ENCODE measurements at places on chromosomes 16 and 17.

DNA sequence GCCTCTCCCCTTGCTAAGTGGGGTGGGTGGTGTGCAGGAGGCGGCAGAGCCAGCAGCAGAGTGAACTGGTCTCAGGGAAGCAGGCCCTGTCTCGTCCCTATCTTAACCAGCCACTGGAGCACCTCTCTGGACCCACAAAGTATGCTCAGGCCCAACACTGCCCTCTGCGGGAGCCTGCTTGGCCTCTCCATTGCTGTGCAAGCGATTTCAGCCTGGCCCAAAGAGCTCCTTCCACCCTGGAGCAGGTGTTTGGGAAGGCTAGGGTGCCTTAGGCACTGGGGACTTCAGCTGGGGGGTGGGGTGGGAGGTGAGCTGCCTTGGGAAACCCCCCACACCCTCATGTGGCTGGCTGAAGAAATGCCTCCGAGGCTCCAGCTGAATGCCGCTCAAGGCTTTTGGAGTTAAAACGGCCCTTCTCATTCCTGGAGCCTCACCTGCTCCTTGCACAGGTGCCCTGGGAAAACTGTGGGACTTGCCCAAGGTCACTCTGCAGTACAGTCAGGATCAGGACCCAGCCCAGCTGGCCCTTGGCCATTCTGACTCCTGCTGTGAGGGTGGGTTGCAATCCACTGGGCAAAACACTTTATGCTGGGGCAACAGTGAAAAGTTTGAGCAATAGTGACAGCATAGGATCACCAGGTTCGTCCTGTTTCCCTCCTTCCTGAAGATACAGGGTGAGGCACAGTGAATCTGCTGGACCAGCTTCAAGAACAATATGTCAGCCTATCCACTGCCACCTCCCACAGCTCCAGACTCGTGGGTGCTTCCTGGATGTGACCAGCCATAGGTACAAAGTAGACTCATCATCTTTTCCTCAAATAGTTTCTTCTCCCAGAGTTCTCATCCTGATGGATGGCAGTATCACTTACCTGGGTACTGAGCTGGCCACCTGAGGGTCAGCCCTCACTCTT lies 5.9 kb upstream of the UBE2O start:
- no peak for DNase-seq

GRCh38 chr17:5416901-5417300 lies 2.6 kb downstream of the NUP88 start:
- DNase-seq = no peak

DNA sequence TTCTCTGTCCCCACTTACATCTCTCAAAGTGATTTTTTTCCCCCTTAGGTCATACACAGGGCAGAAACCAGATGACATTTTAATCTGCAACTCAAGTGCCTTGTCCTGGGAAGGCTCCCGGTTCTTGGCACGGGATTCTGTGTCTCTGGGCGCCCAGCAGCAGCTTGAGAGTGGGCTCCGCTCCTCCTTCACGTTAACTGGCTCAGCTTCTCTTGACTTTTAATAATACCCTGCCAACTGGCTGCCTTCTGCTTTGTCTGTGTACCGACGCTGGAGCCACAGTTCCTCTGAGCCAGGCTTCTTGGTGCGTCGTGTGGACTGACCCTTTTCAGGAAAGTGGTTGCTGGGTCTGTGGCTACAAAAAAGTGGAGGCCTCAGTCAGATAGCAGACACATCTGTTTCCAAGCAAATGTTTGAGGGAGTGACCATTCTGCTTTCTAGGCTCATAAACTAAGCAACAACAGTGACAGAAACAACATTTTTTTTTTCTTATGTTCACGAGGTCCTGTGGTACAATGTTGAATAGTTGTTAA lies 64.9 kb downstream of the IRF8 start:
- DNase-seq = no peak

DNA sequence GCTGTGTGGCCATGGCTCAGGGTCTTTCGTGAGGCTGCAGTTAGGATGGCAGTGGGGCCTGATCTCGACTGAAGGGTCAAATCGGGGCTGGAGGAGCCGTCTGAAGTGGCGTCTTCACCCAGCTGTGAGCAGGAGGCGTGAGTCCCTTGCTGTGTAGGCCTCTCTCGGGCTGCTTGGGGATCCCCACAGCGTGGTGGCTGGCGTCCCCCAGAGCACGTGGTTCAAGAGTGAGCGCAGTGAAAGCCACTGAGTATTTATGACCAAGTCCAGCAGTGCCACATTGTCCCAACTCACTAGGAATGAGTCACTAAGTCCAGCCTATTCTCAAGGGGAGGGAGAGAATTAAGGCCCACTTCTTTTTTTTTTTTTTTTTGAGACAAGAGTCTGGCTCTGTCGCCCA lies 11.7 kb upstream of the TCF25 start:
- DNase-seq = no peak

DNA sequence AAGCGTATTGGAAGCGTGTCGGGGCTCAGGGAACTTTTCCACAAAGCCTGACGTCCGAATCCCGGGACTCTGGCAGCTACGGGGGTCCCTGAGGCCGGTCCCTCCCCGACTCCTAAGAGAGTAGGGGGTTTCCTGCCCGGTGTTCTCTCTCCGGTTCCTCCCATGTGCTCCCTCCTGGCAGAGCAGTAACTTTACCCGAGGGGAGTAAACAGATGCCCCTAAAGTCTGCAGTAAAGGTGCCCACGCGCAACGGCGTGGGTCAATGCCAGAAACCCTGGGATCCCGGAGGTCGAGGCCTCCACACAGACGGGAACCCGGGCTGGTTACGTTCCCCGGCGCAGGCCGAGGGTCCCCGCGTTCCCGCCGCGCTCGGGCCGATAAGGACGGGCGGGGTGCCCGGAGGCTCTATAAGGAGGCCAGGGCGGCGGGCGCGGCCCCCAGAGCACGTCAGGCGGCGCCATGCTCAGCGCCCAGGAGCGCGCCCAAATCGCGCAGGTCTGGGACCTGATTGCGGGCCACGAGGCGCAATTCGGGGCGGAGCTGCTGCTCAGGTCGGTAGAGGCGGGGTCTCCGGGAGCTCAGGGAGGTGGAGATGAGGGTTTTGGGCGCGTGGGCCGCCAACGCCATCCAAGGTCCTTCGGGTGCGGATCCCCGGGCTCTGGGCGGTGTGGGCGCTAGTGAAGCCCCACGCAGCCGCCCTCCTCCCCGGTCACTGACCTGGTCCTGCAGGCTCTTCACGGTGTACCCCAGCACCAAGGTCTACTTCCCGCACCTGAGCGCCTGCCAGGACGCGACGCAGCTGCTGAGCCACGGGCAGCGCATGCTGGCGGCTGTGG lies at the start of gene HBM:
TSS of gene HBM (plus strand) at position 440 of the 836 bp plus-strand sequence. CDS start at position 460, 20 bp downstream.
- DNase-seq = no peak

DNA sequence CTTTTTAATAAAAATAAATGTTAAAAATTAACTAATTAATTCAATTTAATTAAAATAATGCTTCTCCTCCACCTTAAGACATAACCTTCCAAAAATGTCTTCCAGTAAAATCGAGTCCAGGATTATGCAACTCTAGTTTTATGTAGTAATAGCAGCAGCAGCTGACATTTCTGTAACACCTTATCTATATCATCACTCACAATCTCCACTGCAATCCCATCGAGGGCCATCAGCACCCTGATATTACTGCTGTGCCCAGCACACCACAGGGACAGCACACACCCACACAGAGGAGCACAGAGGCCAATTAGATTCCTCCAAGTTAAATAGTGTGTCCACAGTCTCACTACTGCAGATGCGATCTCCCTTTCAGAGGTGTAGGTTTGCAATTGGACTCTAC lies 2.9 kb downstream of the RPH3AL start:
- no peak for DNase-seq

- DNase-seq = no peak
These were observed 56.7 kb downstream of the TBX4 start for GRCh38 chr17:61508912-61509311.

DNA sequence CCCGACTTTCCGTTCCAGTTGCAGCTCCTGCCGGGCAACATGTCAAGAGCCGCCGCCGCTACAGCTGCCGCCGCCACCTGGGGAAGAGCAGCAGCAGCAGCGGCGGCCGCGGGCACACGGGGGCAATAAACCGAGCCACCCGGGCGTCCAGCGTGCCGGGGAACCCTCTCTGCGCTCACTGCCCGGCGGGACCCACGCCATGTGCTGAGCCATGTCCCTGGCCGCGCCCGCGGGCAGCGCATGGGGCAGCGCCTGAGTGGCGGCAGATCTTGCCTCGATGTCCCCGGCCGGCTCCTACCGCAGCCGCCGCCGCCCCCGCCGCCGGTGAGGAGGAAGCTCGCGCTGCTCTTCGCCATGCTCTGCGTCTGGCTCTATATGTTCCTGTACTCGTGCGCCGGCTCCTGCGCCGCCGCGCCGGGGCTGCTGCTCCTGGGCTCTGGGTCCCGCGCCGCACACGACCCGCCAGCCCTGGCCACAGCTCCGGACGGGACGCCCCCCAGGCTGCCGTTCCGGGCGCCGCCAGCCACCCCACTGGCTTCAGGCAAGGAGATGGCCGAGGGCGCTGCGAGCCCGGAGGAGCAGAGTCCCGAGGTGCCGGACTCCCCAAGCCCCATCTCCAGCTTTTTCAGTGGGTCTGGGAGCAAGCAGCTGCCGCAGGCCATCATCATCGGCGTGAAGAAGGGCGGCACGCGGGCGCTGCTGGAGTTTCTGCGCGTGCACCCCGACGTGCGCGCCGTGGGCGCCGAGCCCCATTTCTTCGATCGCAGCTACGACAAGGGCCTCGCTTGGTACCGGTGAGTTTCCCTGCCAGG lies 604 bp downstream of the HS3ST3B1 start:
- no peak for DNase-seq

- no peak for DNase-seq
These were observed 57.6 kb upstream of the IRX5 start for GRCh38 chr16:54873071-54873470.

DNA sequence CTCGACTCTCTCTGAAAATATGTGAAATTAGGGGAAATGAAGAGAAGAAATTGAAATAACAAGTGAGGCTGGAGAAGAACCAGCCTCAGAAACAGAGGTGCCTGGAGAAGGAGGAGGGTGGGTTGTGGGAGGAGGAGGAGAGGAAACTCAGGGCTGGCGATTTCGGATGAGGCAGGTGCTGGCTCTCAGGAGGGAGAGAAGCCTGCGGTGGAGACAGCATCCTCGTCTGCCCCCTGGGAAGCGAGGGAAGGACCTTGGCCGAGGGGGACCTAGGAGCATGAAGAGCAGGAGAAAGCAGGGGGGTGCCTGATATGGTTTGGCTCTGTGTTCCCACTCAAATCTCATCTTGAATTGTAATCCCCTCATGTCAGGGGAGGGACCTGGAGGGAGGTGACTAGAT lies 264.7 kb upstream of the TNRC6C start:
- DNase-seq = no peak

DNA sequence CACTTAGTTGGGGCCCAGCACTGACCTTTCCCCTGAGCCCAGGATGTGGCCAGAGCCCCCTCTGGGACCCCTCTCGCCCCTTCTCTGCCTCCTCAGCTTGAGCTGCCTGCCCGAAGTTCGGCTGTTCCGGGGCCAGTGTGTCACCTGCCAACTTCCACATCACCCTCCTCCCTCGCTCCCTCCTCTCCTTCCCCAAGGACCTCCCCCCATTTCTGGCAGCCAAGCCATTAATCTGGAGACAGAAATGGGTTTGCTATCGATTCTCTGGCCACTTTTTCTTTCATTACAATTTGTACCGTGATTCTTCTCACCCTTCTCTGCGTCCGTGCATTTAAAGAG lies 8.8 kb upstream of the ADAM11 start:
- no peak for DNase-seq

- no peak for DNase-seq
These were observed 156.2 kb downstream of the CYB561 start for GRCh38 chr17:63289931-63290330.

DNA sequence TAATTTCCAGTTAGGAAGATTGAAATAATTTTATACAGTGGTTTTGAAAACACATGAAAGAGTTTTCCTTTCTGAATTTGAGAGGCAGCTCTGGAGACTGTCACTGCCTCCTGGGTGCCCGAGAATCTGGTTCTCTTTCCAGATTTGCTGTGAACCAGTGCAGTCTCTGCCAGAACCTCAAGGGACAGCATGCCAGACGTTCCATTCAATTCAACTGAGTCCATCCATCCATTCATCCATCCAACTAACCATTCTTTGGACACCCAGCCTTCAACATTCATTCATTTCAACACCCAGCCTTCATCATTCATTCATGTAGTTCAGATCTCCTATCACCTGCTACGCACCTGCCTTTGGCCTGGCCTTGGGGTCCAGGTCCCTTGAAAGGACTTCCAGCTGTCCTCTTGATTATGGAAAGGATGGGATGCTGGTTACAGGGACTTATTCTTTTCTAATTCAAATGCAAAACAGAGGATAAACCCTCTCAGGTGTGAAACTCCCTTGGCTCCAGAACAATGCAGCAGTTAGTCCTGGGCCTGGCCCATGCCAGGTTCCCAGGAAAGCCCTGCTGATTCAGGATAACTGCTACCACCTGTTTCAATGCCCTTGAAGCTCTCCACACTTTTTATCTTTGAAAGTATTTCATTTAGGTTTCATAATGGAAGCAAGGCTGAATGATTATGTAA lies 68.7 kb downstream of the WSCD1 start:
- no peak for DNase-seq

DNA sequence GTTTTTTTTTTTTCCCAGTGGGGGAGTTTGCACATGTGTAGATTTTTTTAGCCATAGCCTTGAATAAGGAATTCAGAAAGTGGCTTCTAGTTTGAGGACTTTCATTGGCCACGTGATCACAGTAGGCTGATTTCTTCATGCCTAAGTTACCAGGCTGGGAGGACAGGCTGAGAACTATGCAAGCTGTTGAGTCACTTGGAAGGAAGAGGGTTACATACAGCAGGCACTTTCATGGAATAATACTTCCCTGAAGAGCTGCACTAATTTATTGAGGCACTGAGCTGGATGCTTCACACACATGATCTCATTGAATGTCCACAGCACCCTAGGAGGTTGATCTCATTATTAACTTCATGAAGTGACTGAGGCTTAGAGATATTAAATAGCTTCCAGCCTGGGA lies 22.8 kb downstream of the PRKCB start:
- DNase-seq = no peak

DNA sequence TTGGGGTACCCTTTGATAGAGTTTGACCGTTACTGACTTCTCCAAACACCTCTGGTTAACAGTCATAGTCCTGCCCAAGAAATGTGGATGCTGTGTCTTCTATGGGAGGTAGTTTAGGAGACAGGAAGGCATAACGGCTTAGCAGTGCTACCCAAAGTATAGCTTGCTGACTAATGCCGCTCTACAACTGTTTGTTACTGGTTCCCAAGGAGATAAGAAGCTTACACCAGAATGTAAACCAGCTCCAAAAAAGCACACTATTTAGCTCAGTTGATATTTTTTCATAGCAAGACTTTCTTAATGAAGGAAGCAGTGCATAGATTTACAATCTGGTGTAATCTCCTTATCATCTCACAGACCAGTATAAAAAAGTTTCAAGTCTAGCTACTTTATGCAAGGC lies 95.7 kb downstream of the HS3ST3B1 start:
- DNase-seq = peak; percentile 10

GRCh38 chr17:8837563-8838075 lies 29.9 kb downstream of the PIK3R6 start:
- DNase-seq = no peak

GRCh38 chr17:1289695-1290094 lies 10.2 kb downstream of the TRARG1 start:
- no peak for DNase-seq

DNA sequence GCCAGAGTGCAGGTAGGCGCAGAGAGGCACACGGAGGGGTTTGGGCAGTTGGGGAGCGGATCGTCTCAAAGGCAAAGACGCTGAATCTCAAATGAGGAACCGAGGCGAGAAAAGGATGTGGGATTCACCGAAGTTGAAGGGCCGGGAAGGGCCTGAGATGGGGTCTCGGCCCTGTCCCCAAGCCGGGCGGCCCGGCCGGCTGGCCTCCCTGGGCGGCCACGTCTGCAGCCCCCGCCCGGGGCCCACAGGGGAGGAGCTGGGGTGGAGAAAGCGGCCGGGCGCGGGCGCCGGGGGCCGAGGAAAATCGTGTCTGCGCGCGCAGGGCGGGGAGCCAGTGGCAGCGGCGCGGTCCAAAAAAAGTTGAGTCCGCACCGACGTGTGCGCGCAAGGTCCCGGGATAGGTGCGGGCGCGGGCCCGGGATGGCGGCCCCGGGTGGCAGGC lies 458 bp downstream of the SLC12A4 start:
- DNase-seq = no peak

Measured in stromal cell of bone marrow (primary cell).